ENCODE measurements at places on chromosomes 3 and 15.
A peak's percentile ranks its signal among the peaks of the same experiment; 100 is the strongest.

DNA sequence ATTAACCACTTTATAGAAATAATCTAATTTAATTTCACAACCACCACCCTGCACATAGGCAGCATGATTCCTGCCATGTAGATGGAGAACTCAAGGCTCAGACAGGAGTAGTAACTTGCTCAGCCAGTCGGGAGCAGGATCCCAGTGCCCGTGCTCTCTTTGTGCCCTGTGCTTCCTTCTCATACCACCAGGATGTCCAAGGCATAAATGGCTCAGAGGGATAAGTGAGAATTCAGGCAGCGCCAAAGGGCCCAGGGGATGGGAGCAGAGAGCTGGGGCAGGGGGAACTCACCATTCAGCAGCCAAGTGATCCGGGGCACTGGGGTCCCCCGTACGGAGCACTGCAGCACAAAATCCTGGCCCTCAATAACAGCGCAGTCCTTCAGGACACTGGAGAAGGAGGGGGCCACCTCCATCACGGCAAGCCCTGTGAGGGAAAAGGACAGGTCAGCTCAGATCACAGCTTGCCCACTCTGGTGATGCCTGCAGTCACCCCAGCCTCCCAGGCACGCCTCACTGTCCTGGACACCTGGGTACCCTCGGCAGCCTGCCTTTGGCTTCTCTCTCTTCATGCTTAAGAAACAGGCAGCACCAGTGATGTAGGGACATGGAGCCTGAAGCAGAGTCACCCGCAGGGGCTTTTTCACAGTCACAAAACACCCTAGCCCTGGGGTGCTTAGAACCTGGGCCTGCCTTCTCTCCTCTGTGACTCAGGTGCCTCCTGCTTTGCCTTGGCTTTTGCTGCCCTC, 141.0 kb upstream of the HACD2 start:
- no peak for DNase-seq

- DNase-seq: no peak
Measured at GRCh38 chr3:43997316-43997715, 244.4 kb upstream of the TOPAZ1 start.

GRCh38 chr3:46922871-46923558, 45.5 kb downstream of the PTH1R start:
- DNase-seq: no peak

DNA sequence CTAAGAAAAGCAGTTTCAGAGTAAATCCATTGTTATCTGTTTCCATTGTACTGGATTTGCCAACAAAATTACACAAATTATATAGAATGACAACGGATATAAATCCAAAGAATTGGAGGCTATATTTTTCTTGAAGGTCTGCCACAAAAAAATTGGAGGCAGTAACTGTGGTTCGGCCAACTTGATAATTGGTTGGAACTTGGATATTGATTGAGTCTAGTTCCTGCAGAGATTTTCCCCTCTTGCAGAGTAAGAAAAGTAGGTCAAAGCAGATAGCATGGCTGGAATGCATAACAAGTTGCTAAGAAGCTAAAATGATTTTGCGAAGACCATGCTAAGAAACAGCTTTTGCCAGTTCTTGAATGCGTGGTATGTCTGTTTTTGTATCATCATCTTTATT, 269.6 kb upstream of the CFAP20DC start:
- no peak for DNase-seq

- DNase-seq: no peak
Measured at GRCh38 chr3:17832016-17832415, 89.6 kb upstream of the TBC1D5 start.

DNA sequence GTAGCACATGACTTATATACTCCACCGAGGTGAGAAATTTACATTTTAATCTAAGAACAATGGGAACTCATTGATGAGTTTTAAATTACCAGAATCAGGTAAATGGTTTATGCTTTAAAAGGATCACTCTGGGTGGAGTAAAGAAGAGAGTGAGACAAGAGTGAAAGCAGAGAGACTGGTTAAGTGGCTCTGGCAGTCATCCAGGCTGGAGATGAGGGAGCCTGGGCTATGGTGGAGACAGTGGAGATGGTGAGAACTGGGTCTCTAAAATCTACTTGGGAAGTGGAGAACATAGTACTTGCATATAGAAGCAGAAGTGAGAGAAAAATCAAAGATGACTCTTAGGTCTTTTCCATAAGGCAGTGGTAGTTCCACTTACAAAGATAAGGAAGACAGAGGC, 37.1 kb upstream of the SLC25A36 start:
- no peak for DNase-seq

DNA sequence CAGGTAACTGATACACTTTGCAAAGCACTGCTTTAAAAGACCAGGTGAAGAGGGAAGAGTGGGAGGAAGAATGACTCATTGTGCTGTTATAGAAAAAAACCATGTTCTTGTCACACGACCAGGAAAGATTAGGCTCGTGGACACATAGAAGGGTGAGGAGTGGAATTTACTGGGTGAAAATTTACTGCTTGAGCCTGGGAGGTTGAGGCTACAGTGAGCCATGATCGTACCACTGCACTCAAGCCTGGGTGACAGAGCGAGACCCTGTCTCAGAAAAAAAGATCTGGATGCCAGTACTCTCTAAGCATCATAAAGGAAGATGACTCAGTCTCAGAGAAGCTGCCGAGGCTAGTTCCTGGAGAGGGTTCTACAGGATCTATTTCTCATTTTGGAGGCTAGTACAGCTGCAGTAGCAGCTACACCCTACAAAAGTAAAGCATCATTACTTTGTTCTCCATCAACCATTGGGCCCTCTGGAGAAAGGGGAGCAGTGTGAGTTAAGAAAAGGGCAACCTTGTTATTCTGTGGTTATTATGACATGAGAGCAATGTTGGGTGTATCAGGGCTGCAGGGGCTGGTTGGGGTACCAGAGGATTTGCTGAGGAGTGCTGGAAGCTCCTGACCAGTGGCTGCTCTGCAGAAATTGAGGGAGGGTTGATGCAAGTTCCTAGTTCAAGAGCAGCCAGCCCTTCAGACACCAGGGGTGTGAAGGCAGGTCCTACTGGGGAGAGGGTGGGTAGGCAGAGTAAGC, 75.4 kb downstream of the CMTM8 start:
- no peak for DNase-seq

GRCh38 chr15:87619161-87619960, 637.2 kb downstream of the NTRK3 start:
- no peak for DNase-seq

- DNase-seq: no peak
Measured at GRCh38 chr15:65067645-65068402, at the start of gene RASL12. TSS of gene RASL12 (minus strand) at chr15:65067991. CDS start at chr15:65067835, 156 bp downstream.

- DNase-seq: no peak
Measured at GRCh38 chr3:99808163-99808794, 9.4 kb upstream of the CMSS1 start.

GRCh38 chr3:136620436-136620835, 131.7 kb downstream of the STAG1 start:
- DNase-seq: no peak

DNA sequence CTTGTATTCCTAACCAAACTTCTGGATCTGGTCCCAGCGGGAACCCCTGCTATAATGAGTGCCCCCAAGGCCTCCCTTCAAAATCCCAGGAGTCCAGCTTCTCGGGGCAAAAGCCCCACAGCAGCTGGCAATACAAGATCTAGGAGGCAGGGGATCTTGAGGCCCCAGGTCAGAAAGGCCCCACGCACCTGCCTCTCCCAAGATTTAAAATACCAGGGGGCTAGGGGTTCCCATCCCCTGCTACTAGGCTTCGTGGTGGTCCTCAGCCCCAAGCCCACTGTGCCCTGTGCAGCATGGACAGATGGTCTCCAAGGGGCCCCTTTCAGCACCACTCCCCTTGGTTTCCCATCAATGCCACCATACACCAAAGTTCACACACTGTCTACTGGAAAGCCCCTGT, 15.8 kb upstream of the CYP11A1 start:
- no peak for DNase-seq

DNA sequence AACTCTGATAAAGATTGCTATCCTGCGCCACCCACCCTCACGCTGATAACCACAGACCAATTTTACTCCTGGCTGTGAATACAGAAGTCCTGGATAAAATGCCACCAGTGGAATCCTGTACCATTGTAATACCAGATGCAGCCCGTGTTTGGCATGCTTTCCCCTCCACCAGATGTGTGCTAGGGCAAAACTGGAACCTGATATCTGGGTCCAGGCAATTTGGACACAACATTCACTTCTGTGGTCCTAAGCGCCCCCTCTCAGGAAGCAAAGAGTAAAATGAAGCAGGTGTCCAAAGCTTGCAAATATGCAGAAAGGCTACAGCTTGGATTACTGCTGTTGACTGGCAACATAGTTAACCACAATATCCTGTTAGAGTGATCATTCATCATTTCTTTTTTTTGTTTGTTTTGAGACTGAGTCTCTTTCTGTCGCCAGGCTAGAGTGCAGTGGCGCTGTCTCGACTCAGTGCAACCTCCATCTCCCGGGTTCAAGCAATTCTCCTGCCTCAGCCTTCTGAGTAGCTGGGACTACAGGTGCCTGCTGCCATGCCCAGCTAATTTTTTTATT, 32.8 kb downstream of the LOXL1 start:
- DNase-seq: no peak

- DNase-seq: no peak
Measured at GRCh38 chr15:33200444-33200843, 5.9 kb upstream of the FMN1 start.

DNA sequence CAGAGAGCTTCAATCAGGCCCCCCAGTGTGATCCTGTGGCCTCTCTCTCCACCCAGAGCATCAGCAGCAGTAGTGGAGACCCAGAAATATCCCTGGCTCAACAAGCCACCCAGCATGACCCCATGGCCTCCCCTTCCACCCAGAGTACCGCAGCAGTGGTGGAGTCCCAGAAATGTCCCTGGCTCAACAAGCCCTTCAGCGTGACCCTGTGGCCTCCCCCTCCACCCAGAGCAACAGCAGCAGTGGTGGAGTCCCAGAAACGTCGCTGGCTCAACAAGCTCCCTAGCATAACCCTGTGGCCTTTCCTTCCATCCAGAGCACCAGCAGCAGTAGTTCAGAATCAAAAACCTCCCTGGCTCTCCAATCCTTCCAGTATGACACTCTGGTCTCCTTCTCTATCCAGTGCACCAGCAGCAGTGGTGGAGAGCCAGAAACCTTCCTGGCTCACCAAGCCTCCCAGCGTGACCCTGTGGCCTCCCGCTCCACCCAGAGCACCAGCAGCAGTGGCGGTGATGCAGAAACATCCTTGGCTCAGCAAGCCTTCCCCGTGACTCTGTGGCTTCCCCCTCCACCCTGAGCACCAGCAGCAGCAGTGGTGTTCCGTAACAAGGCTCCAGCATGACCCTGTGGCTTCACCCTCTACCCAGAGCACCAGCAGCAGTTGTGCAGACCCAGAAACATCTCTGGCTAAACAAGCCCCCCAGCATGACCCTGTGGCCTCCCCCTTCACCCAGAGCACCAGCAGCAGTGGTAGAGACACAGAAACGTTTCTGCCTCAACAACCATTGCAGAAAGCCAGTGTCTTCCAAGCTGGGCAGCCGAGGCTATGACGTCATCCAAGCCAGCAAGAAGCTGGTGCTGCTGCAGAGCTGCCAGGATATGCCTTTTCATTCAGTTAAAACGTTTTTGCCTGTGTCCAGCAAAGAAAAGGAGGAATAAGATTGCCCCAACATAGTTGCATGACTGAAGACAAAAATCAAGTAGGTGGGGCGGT, 61.3 kb upstream of the TAMM41 start:
- no peak for DNase-seq

GRCh38 chr3:189513281-189514117, 117.7 kb upstream of the TP63 start:
- no peak for DNase-seq

DNA sequence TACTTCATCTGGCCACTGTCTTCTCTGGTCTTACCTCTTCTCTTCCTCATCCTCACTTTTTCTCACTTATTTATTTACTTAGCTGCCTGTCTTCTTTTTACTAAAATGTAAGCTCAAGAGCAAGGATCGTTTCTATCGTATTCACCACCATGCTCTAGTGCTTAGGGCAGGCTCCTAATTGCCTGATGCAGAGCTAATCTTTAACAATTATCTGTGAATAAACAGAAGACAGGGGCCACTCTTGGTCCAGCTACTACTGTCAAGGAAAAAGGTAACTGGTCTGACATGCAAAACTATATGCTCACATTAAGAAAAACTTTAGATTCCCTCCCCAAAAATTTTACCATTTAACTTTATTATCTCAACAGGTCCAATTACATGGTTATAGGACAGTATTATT, 17.5 kb downstream of the PIK3R4 start:
- no peak for DNase-seq

GRCh38 chr3:123377243-123377740, 71.6 kb downstream of the ADCY5 start:
- no peak for DNase-seq

- DNase-seq: peak; percentile 97
Measured at GRCh38 chr3:47380601-47381316, at the start of gene PTPN23. TSS of gene PTPN23 (plus strand) at chr3:47381021. CDS start at chr3:47381097, 76 bp downstream.

DNA sequence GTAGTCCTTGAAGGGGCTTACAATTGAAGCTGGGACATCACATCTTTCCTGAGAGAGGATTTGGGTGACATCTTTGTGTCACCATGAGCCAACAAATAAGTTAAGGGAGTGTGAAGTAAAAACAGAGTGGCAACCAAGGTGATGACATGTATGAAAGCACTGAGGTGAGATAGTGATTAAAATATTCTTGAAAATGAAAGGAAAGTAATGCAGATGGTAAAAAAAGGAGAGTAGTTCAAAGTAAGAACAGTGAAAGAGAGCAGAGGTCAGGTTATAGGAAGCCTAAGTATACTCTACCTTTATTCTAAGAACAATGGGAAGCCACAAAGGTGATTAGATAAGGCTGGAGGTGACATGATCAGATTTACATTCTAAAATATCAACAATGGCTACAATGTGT, 486.1 kb downstream of the DIPK2A start:
- DNase-seq: no peak

- no peak for DNase-seq
Measured at GRCh38 chr15:72845981-72846383, 62.4 kb upstream of the ADPGK start.

GRCh38 chr3:14403619-14404155, 1.3 kb downstream of the SLC6A6 start:
- DNase-seq: no peak

GRCh38 chr3:66039590-66039887, 821 bp upstream of the MAGI1 start:
- DNase-seq: peak; percentile 30

DNA sequence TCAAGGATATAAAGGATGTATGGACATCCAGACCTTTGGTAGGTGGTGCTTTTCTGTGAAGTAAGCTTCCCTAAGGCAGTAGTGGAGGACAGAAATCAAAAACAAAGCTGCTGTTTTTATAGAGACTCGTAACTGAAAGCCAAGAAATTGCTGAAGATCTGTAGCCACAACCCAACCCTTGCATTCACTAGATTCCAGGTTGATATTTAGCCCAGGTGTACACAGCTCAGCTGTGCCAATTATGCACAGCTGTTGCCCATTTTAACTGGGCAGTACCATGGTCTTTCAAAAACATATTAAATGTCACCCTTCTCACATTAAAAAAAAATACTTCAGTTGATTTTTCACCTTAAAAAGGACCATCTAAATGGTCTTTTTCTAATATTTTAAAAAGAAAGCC, 75.8 kb downstream of the CNTN3 start:
- DNase-seq: no peak
